ENCODE measurements at places on chromosomes 3 and 15.

DNA sequence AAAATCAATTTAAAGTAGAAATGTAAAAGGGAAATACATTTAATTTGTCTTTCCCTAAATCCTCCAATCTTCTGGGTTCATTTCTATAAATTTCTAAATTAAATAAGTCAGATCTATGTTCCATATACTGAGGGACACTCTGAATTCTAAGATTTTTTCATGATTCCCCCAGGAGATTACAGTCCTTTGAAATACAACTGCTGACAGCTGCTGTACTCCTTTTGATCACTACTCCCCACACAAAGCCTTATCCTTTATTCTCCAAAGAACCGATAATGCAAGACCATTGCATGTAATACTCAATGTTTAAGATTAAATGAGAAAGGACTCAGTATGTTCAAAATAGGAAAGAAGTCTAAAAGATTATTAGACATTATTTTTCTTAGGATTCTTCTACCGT lies 865.7 kb downstream of the EPHA3 start:
- DNase-seq = no peak

DNA sequence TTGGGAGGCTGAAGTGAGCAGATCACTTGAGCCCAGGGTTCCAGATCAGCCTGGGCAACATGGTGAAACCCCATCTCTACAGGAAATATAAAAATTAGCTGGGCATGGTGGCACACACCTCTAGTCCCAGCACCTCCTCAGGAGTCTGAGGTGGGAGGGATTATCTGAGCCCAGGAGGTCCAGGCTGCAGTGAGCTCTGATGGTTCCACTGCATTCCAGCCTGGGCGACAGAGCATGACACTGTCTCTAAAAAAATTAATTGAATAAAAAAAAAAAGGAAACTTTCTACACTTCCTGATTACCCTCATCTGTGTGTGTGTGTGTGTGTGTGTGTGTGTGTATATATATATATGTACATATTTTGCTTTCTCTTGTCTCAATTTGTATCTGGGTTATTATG lies 31.4 kb downstream of the DIPK2A start:
- no peak for DNase-seq

- no peak for DNase-seq
These were observed 13.6 kb downstream of the ZKSCAN7 start for GRCh38 chr3:44568561-44568960.

DNA sequence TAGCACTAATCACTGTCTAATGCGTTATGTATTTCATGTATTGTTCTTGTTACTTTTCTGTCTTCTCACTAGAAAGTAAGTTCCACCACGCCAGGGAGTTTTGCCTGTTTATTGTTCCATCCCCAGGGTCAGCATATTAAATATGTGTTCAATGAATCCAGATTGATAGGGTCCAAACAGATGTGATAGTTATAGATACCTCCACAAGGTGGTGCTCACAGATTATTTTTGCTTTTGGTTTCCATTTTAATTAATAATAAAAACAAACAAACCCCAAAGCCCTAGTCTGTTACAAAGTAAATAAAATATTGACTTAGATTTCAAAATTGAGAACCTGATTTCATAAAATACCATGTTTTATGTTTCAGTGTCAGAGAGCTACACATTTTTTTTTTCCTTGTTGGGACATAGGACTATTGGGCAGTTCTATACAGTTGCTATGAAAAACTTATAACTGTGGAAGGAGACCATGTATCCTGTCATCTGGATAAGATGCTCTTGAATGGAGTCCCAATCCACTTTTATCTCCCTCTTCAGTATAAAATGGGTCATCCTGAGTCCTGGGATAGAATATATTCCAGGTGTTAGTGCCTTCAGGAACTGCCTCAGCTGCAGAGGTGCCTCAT lies 12.4 kb downstream of the OTOL1 start:
- no peak for DNase-seq

- DNase-seq = no peak
These were observed 604.3 kb upstream of the CFAP20DC start for GRCh38 chr3:59654123-59654479.

- no peak for DNase-seq
These were observed 3.1 kb upstream of the ABHD6 start for GRCh38 chr3:58234516-58234931.

DNA sequence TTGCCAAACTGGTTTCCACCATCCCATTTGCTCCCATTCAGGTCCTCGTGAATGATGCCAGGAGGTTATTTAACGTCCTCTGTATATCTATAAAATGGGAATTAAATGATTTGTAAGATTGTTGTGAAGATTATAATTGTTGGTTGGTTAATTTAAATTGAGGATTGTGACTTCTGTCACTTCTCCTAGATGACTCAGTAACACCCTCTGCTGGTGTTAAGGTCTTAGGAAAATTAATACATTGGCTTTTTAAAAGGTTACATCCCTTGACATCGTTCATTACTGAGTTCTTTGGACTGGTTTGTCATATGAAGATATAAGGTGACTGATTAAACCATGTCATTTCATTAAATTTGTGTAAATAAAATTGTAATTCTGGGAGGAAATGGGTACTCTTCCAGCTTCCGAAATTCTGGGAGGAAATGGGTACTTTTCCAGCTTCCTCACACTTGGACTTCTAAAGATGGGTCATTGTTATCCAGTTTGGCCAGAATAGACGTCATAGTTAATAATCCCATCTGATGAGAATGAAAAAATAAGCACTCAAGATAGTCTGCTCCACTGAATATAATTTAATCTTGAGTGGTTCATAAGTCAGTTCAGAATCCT lies 33.3 kb upstream of the PAQR5 start:
- DNase-seq = peak; percentile 39

- no peak for DNase-seq
These were observed 235.3 kb downstream of the C3orf38 start for GRCh38 chr3:88385090-88385489.

GRCh38 chr15:79380755-79381497 lies 51.2 kb upstream of the MINAR1 start:
- peak; percentile 67 for DNase-seq

- DNase-seq = no peak
These were observed 279.1 kb upstream of the PLSCR5 start for GRCh38 chr3:146884296-146884695.

- no peak for DNase-seq
These were observed 35.6 kb downstream of the APBA2 start for GRCh38 chr15:28921336-28921735.

- no peak for DNase-seq
These were observed 10.4 kb downstream of the THBS1 start for GRCh38 chr15:39591141-39591895.

GRCh38 chr15:40964634-40965033 lies 11.4 kb downstream of the CHAC1 start:
- no peak for DNase-seq

DNA sequence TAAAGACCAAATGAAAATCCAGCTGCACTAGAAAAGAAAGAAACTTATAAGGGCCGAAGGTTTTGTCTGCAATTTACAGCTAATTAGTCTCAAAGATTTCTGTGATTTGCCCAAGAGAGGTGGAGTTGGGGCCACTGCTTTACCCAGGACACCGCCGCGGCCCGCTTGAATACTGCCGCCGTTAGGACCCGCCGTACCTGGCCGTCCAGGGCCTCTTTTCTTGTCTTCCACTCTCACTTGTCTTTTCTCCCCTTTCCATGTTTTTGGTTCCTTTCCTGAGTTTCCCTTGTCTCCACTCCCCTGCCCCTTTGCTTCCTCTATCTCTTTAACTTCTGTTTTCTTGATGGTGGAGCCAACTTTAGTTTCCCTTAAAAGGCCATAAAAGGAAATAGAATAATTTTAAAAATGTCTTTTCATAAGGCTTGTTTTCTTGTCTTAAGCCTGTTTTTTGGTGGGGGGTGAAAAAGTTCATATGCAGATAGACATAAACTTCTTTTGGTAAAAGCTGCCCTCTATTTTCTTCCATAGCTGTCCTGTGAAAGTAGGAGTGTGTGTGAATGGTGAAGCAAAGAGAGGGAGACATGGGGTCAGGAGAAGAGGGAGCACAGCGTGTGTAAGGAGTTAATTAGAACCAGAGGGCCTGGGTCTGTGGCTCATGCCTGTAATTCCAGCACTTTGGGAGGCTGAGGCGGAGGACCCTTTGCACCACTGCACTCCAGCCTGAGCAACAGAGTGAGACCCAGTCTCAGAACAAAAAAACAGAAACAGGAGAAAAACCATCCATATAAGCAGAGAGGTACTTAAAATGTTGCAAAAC lies 16.0 kb upstream of the CCNL1 start:
- DNase-seq = peak; percentile 60

DNA sequence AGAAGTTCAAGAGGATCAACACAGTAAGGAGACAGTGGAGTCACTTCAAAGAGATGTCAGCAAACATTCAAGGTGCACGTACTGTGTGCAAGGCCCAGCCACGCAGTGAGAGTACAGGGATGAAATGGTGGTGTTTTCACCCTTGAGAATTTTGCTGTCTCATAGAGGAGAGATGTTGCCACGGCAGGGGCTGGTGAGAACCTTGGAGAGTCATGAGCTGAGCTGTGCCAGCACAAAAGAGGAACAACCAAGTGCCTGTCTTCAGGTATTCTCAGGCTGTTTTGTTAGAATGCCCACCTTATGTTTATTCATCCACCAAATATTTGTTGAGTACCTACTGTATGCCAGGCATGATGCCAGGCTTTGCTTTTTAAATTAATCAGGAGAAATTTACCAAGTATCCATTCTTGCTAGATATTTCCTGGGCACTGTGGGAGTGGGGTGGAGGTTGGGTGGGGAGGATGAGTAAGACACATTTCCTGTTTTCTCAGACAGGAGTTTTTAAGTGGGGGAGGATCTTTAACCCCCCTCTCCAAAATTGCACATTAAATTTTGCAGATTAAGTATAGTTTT lies 72.6 kb downstream of the SLC6A11 start:
- peak; percentile 50 for DNase-seq

DNA sequence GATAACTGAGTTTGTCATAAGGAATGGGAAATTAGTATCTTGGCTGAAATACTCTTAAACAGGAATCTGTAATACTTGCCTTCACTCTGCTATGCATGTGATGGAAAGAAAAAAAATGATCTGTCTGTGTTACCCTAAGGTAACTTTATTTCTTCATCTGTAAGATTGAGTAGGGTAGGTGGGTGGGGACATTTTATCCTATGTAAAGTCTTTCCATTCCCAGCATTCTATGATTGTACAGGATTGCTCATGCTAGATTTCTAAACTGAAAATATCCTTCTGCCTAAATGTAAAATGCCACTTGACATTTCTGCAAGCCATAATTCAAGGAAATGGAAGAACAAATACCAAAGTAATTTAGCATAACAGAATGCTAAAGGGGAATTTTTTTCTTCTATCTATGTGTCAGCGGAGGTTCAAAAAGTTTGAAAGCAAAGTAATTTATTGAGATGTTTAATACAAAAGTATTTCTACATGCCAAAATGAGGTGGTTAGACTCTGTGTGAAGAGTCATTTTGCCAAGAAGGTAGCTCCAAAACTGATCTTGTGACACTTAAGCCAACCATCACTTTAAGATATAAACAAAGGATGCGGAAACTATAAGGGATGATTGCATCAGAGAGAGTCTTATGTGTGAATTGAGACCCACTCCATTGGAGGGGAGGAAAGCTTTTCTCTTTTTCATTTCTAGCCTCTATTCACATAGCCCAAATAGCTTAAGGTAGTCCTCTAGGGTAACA lies 46.6 kb upstream of the SERPINI2 start:
- peak; percentile 42 for DNase-seq

DNA sequence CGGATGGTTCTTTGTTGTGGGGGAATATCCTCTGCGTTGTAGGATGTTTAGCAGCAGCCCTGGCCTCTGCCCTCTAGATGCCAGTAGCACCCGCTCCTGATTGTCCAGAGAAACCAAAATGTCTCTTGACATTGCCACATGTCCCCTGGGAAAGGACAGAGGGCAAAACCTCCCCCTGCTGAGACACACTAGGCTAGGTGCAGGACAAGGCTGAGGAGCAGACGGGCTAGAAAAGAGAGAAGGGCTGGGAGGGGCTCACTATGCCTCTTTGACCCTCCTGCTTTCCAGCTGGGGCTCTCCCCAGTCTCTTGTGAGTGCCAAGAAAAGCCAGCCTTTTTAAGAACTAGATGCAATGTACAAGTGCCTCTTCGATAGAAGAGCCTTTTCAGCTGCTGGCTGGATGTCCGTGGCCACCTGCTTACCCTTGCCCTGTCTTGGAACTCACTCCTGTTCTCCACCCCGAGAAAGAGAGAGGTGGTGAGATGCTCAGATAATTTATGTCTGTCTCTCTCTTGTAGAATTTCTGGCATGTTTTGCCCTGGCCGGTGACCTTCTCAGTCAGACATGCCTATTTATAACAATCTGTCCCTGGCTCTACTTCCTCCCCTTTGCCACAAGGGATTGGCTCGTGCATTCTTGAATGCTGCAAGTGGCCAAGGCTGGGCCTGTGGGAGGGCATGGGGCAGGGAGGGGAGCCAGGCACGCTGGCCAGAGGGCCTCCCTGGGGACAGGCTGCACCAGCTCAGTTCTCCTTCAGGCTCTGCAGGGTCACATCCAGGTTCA lies 142.6 kb downstream of the RPLP1 start:
- peak; percentile 81 for DNase-seq

DNA sequence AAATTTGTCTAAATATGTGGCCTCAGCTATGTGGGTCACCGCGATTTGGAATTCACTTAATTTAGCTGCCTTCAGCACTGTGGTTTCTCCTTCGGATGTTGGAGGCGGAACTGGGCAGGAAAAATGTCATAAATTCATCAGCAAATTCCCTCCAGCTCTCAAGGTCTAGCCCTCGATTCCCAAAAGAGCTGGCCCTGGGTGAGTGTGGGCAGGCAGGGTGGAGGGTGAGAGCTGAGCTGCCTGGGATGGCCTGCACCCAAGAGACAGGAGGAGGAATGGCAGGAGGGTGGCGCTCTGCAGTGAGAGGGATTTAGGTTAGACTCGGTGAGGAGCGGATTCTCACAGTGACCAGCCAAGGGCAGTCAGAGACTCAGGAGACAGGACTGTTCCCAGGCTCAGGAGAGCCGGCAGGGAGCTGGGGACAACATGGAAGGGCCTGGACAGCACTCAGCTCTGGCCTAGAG lies 57.1 kb downstream of the FEM1B start:
- DNase-seq = peak; percentile 92

DNA sequence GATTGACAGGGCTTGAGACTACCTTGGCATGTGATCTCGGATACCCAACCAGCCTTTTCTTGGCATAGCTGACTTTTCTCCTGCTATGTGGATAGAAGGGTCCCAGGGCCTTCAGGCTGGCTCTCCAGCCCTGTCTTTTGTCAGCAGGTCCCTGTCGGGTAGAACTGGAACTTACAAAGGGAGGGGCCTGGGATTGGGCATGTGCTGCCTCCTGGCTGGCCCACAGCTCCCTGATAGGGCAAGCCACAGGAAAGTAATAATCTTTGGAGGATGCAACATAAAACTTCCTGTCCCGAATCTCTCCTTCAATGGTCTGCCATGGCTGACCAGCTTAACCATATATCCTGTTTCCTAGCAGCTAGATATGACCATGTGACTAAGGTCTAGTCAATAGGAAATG lies 89.1 kb downstream of the ABHD5 start:
- no peak for DNase-seq

GRCh38 chr3:14461006-14461747 lies 58.8 kb downstream of the SLC6A6 start:
- no peak for DNase-seq

DNA sequence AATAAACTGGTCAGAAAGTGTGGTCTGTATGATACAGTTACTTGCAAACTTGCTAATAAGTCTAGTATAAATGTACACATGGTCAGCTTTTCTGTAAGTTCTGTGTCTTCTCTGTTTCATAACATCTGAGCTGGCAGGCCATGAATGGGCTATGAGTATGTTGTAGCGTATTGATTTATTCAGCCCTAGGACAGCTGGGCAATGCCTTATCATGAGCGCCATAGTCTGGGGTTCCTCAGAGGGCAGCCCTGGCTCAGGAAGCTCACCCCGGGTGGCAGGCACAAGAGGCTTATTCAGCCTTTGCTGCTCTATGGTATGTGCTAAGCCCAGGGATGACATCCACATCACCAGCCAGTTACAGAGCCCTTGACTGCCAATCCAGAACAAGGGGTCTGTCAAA lies 50.7 kb upstream of the CCR2 start:
- DNase-seq = no peak

Measured in inflammatory macrophage (primary cell).